Natural killer cell (primary cell): ENCODE measurements at places on chromosomes 12 and 14.

- no peak for DNase-seq
Observed at GRCh38 chr14:77012193-77012765, 16.2 kb downstream of the IRF2BPL start.

DNA sequence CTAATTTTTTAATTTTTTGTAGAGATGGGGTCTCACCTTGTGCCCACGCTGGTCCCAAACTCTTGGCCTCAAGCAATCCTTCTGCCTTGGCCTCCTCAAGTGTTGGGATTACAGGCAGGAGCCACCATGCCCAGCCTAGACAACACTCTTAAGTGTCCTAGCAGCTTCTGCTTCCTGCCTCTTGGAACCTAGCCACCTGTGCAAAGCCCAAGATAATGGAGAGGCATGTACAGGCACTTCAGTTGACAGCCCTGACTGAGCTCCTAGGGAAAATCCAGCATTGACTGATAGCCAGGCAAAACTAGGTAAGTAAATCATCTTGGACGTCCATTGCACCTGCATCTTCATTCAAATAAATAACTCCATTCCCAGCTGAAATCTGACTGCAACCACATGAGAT lies 15.5 kb downstream of the COX14 start:
- no peak for DNase-seq

GRCh38 chr12:102549691-102550090 lies 69.3 kb upstream of the IGF1 start:
- no peak for DNase-seq

GRCh38 chr12:66767536-66767935 lies 88.7 kb upstream of the GRIP1 start:
- DNase-seq, result no peak

DNA sequence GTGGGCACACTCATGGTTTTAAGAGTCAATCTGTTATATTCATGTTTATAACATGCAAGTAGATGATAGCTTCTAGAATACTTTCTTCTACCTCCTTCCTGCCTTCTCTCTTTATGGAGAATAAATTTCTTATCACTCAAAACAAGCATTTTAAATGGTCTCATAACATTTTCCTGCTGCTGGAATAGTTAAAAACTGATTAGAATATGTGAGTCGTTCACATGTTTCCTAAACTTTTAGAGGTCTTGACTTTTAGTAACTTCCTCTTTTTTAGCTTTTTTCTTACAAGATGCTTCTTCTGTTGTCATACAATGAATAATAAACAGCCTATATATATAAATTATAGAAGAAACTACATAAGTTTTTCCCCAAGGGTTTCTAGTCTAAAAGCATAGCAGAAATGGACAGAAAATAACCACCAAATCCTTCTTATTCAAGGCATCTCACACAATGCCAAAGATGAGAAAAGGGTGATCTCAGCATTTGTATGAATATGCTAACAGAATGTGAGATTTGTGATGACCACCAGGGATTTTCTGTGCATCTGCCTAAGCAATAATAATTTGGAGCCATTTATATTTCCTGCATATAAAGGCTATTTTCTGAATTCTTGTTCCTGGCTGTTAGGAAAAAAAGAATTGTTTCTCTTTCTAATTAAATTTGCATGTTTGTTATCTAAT lies 127.8 kb downstream of the DAAM1 start:
- no peak for DNase-seq

DNA sequence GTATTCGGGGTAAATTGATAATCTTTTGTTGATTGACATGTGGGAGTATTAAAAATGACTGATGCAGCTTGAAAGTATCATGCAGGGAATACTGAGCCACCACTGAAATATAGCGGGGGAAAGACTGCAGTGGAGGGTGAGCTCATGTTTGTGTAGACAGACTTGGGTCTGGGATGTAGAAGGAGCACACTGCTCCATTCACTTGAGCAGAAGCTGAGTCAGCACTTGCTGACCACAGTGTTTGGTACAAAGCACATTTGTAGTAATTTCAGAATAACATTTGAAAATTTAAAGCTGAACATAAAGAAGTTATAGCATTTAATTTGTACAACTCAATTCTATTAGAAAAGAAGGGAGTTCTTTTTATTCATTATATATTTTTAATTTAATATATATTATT lies 304.3 kb upstream of the PRICKLE1 start:
- no peak for DNase-seq

- DNase-seq, result no peak
Observed at GRCh38 chr14:93794756-93795155, 6.5 kb upstream of the PRIMA1 start.
